ENCODE measurements at places on chromosomes 1 and 21. TPM values are rescaled to one million over a fixed set of nuclear protein-coding genes. Genes with fewer than 3 reads are reported as not detected.

DNA sequence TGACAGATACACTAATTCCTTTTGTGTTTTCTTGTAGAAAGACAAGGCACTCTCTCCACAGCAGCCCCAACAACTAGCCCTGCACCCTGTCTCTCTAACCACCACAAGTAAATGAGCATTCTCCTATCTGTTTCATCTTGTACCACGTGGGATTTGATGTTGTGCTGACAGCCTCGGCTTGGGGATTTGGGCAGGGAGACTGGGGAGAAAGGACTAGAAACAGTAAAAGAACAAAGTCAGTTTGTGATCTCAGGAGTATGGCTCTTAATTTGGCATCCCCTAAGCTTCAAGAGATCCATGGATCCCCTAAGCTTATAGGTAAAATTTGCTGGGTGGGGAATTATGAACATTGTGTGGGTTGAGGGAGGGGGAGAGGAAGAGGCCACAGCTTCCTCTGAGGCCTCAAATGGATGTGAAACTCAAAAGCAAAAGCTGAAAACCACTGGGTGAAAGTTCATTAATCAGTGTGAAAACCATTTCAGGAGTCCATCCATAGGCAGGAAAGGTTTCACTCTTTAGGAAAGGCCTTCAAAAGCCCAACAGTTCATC, 3.1 kb downstream of the C1orf162 start:
- DNase-seq = no peak

DNA sequence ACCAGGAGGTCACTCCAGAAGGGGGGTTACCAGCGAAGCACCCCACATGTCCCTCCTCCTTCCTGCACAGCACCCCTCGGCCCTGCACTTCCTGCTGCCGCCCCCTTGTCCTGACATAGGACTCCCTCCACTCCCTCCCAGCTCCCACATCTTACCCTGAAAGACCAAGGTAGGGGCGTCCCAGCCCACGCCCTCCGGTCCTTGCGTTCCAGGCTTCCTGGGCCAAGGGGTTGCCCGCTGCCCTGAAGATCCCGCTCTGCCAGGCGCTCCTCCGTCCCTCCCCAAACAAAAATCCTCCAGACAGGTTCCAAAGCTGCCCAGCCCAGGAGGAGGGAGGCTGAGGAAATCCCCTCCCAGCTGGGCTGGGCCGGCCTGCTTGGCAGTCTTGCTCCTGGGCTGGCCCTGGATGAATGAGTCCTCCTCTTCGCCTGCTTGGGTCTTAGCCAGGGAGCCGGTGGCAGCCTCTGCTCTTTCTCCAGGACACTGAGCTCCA, at the start of gene RHBDL2:
Gene RHBDL2, minus strand, starts transcription at position 304 of the 493 bp plus-strand sequence. CDS start 22,618 bp downstream, outside the sequence.
- DNase-seq = peak; percentile 61

GRCh38 chr1:76390456-76390855, 315.9 kb downstream of the ST6GALNAC3 start:
- no peak for DNase-seq

DNA sequence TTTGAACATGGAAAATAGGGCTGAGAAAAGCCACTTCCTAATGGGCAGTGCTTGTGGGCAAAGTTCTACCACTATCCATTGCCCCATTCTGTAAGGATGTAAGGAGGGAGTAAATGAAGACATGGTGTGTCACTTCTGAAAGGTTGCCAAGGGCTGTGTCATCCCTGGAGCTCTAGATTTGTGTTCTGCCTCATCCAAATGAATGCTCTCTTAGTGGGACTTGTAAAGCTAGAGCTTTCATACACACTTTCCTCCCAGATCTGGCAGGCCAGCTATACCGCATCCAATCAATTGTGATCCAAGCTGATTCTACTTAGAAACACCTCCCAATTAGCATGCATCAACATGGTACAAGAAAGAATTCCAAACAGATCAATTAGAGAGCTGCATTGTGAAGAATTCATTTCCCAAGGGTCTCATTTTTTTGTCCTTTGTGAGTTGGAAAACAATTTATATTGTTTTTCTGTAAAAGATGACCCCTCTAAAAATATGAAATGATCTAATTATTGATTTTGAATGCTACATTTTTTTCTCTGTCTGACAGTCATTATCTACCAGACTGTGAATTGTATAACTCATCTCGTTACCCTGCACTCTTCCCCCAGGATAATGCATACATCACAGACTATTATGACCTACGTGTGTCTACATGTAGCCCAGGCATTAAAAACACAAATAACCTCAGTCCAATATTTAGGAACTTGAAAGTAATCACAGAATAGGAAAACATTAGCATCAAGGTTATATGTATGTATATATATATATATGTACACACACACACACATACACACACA, 117.1 kb upstream of the DUSP10 start:
- DNase-seq = no peak

DNA sequence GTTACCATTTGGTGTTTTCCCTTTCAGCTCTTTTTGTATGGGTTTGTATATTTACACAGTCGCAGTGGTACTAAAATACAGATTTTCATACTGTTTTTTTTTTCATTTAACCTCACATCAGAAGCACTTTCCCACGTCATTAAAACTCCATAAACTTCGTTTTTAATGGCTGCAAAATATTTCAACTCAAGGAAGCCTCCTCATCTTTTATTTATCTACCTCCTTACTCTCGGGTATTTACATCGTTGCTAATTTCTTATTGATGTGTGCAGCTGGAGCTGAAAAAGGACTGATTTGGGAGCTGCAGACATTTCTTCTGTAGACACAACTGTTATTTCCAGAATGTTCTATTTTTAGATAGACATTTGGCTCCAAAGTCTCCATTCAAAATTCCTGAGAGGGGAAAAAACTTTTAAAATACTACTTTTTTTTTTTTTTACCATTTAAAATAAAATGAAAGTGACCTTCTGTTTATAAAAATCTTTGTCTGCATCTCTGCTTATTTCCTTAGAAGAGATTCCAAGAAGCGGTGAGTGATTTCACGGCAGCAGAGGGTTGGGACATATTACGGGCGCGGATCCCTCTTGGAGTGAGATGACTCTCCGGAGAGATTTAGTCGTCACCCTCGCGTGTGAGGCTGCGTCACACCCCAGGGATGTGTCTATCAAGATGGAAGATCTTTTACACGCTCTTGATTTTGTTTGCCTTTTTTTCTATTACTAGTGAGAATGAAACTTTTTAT, 10.1 kb downstream of the RUNX3 start:
- no peak for DNase-seq

Gene DFFB
- 27.9 TPM for total RNA-seq

GRCh38 chr1:183635099-183635605, 431 bp downstream of the ARPC5 start:
- DNase-seq = no peak

DNA sequence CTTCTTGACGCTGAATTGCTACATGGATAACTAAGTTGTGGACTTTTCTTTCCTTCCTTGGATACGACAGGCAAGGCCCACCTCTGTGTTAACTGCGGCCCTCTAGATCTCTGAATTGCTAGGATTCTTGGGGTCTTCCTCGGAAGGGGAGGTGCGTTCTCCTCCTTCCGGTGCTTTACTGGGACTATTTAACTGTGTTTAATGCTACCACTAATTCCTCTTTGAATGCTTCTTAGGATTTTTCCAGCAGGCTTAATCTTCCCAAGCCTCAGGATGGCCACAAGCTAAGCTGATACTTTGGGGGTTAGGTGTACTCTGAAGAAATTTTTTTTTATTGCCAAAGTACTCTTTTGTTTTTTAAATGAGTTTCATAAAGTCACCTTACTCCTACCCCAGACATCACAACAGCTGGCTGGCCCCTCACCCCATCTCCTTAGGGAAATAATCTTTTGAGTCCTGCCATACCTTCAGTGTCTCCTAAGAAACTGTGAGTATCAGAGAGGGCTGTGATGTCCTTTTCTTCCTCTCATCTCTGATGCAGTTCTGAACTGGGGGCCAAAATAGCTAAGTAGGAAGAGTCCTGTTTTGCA, 21.4 kb downstream of the KIRREL1 start:
- no peak for DNase-seq

Gene NLRP3
- not detected for total RNA-seq

DNA sequence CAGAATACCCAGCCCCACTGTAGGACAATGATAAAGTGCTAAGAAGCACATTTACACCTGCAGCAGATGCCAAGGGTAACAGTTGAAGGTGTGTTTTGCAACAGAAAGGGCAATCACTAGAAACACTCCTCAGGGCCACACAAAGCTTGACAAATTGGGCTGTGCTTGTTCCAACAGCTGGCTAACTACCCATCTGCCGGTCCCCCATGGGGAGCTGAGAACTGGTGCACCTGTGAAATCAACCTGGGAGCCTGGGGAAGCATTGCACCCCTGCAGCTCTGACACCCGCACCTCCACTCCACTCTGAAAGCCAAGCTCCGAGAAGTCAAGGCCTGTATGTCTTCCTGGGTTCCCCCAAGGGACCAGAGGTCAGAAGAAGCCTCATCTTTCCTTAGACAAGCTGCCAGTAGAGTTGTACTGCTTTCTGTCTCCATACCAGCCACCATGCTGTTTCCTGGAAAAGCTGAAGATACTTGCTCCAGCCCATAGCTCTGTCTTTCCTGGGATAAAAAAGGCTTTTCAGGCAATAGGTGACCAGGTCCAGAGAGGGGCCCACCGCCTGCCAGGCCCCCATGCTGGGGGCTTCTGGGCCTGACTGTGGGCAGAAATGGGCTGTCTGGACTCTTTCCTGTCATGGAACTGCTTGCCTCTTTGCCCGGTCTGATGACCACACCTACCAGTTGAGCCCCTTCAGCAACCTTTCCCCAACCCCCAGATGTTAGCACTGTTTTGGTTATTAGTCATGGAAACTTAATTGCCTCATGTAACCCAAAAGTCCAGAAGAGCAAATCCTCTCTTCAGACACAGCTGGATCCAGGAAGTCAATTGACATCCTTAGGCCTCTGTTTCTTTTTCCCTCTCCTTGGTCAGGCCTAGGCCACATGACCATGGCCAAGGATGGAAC, 93.6 kb downstream of the KIF14 start:
- DNase-seq = peak; percentile 18

- DNase-seq = peak; percentile 70
These were observed 17.6 kb downstream of the TRAF5 start for GRCh38 chr1:211344152-211344618.

GRCh38 chr1:59759156-59759925, 55.4 kb upstream of the HOOK1 start:
- peak; percentile 74 for DNase-seq

DNA sequence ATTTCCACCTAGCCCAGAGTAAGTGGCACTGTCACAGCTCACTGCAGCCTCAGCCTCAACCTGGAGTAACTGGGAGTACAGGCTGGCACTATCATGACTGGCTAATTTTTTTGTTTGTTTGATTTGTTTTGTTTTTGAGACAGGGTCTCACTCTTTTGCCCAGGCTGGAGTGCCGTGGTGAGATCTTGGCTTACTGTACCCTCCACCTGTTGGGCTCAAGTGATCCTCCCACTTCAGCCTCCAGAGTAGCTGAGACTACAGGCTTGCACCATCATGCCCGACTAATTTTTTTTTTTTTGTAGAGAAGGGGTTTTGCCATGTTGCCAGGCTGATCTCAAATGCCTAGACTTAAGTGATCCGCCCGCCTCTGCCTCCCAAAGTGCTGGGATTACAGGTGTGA, 2.5 kb downstream of the UCK2 start:
- peak; percentile 23 for DNase-seq

DNA sequence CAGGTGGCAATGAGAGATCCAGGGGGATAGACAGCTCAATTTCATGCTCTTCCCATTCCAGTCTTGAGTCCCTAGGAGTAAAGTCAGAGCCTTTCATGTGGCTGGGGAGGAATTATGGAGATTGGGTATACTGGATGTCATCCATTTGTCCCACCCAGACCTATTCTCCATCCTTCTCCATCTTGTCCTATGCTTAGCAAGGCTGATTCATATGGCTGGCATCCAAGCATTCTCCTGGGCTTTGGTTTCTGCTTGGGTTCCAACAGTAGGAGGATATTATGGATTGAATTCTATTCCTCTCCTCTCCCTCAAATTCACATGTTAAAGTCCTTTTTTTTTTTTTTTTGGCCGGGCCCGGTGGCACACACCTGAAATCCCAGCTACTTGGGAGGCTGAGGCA, 3.8 kb upstream of the CDC20 start:
- DNase-seq = no peak

DNA sequence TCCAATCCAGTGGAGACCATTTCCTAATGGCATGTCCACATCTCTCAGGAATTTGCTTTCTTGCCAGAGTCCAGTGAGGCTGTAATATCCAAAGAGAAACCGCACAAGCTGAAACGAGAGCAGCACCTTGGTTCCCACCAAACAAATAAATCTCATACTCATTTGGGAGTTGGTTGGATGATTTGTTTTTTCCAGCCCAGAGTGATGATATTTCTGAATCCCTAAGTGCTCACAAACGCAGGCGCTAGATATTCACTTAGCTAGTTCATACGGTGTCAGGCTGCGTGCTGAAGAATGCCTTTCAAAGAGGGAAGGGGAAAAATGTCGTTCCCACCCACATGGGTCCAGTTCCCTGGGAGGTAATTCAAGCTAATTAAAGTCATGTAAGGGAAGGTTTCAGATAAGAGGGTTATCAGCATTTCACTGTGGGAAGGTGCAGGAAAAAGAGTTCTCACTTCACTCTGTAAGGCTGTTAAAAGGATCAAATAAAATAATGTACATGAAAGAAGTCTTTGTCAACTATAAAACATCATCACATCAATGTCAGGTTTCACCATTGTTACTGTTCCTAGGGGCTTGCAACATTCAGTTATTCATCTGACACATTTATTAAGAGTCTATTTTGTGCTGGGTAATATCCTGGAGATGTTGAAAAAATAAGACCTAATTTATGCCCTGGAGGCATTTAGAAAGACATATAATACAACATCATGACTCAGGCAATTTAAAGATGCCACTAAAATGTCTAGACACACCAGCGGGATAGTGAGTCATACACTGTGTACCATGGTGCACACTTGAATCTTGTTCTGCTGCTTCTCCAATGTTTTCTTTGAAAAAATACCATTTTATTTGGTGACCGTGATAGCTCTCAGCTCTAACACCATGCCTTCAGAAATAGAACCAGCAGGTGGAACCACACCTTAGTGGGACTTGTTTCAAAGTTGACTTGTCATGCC, 19.3 kb downstream of the DPT start:
- DNase-seq = peak; percentile 93

DNA sequence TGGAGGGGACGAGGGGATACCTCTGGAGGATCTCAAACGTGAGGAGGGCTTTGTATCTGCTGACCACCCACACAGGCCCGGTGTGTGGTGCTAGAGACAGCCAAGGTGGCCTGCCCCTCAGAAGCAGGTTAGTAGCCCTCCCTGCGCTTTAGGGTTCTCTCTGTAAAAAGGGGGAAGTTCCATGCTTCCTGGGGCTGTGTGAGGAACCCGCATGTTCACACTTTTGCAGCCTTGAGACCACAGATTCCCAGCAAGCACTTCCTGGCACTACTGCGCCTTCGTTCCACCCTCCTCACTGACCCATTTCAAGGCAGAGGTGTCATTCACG, 7.9 kb upstream of the GUCA2B start:
- DNase-seq = no peak

Gene PRDX1
- total RNA-seq = 4,011 TPM

- no peak for DNase-seq
These were observed 895.9 kb upstream of the ADGRL4 start for GRCh38 chr1:79902418-79902817.

Gene MPZ
- total RNA-seq = not detected

- DNase-seq = peak; percentile 35
These were observed 14.7 kb downstream of the CR1L start for GRCh38 chr1:207659545-207660153.

Gene PIK3CD
- 7.0 TPM for total RNA-seq
